ENCODE measurements at places on chromosomes 4 and X.

- DNase-seq, result no peak
These were observed 115.7 kb downstream of the PSAPL1 start for GRCh38 chr4:7319024-7319423.

DNA sequence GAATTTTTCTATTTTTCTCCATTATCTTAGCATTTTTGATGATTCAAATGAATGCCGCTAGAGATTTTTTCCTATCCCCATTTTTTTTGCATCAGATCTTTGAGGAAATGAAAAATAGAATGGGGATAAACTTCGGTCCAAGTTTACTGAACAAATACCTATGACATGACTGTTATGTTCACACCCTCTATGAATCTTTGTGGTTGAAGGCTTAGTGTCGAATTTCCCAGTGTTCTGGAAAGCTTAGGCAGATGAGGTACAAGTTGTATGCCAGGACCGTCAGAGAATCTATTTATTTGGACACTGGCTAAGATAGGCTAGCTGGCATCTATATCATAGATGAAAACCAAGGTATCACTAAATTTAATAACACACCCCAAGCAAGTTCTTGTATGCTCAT, 123.4 kb downstream of the SPCS3 start:
- no peak for DNase-seq

GRCh38 chr4:33751050-33751449, 2493.3 kb downstream of the ARAP2 start:
- DNase-seq, result no peak

- DNase-seq, result no peak
These were observed 178.9 kb upstream of the GPC4 start for GRCh38 chrX:133594156-133594555.

- DNase-seq, result no peak
These were observed 82.2 kb downstream of the FNIP2 start for GRCh38 chr4:158850800-158851644.

GRCh38 chr4:25843340-25844097, 19.3 kb downstream of the SEL1L3 start:
- no peak for DNase-seq

- no peak for DNase-seq
These were observed 173.4 kb upstream of the JADE1 start for GRCh38 chr4:128635955-128636560.

DNA sequence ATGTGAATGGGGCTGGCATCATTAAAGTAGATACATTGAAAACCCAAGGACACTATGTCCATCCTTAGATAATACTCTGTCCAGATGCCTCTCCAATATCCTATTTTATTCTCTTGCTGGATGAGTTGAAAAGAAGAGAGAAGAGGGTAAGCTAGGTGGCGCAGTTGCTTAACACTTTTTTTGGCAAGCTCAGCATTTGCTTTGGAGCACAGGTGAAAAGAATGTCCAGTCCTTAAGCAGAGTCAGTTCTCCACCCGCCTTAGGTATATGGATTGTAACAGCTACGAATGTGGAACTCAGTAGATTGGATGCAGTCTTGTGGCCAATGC, 208.4 kb downstream of the NWD2 start:
- DNase-seq, result peak; percentile 44

DNA sequence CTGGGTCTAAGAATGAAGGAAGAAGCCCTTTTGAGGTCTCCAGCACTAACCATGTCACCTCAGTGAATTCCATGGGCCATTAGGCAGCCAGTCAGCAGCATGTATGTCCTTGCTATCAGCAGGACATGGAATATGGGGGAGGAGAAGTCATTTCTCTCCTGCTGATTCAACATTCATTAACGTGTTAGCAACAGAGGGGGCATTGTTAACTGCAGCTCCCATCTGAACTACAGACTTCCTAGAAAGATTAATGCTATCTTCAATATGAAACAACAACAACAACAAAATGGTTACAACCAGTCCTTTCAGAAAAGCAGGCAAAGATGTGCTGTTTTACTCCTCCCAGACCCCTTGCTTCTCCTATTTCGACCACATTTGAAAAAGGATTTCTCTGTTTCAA, 120.4 kb upstream of the SLC34A2 start:
- DNase-seq, result no peak

DNA sequence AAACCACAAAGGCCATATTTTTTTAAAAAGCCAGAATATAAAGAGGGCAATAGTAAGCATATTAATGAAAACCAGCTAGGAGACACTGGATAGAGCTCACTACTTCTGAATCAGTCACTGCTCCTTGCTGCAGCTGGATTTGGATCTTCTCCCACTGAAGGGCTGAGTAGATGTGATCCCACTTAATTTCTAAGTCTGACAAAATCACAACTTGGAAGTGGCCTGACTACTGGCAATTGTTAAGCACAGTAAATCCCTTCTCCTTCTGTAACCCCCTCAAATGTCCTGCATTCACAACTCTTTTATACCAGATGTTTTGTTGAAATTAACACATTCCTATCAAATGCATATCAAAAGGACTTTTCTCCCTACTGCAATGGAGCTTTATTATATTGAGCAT, 72.9 kb downstream of the AMMECR1 start:
- DNase-seq, result no peak

DNA sequence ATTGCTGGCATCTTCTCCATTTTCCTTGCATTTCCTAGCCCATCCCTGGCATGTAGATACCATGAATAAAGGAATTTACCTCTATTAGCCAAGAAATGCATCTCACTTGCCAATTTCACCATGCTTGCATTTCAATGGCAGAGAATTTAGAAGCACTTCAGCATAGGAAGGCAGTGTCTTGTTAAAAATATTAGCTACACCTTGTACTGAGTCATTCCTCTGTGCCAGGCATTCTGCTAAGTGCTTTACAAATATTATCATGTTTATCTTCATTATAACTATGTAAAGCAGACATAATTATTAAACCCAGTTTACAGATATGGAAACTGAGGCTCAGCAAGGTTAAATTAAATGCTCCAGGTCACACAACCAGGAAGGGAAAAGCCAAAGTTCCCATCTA, 138.2 kb downstream of the NPNT start:
- DNase-seq, result no peak

- DNase-seq, result no peak
These were observed 48.8 kb upstream of the CCSER1 start for GRCh38 chr4:90078440-90078839.

DNA sequence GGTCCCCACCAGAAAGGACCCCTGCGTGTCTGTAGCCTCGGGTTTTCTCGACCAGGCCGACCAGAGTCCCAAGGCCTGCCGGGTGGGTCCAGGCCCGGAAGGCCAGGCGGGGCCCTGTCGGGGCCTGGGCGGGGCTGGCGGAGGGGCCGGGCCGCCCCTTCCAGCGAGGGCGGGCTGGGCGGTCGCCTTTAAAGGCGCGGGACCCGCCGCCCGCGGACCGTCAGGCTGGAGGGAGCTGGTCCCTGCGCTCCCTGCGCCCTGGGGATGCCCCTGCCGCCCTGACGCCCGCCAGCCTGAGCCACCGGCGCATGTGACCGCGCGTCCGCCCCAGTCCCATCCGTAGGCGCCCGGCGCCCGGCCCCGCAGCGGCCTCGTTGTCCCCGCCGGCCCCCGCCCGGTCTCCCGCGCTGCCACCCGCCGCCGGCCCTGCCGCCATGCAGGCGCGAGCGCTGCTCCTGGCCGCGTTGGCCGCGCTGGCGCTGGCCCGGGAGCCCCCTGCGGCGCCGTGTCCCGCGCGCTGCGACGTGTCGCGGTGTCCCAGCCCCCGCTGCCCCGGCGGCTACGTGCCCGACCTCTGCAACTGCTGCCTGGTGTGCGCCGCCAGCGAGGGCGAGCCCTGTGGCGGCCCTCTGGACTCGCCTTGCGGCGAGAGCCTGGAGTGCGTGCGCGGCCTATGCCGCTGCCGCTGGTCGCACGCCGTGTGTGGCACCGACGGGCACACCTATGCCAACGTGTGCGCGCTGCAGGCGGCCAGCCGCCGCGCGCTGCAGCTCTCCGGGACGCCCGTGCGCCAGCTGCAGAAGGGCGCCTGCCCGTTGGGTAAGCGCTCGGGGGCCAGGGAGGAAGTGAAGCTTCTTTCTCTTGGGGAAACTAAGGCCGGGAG, at the start of gene HTRA3:
HTRA3 (plus strand) TSS at position 220 of the 883 bp plus-strand sequence; CDS start at position 435, 215 bp downstream.
- no peak for DNase-seq

GRCh38 chr4:162151850-162152249, 11.9 kb downstream of the FSTL5 start:
- DNase-seq, result no peak

DNA sequence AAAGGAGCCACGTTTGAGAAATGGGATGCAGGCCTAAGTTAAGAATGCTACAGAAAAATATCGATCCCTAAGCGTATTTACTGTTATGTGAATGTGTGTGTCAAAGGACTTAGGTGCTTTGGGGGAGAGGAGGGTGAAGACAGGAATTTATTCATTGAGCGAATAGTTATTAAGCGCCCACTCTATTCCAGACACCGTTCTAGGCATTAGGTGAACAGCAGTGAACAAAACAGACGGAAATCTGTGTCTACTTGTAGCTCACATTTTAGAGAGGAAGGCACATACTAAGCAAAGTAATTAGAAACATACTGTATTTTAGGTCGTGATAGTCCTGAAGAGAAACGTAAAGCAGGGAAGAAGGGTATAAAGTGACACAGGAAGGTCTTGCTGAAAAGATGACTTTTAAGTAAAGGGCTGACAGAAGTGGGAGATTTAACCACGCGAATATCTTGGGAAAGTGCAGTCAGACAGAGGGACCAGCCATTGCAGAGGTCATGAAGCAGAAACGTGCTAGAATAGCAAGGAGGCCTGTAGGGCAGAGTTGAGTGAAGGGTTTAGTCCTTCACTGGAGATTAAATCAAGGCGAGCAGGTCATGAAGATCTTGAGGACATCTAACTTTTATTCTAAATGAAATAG, 541 bp downstream of the AIMP1 start:
- no peak for DNase-seq

- DNase-seq, result peak; percentile 78
These were observed 195.7 kb upstream of the CASK start for GRCh38 chrX:42119076-42119475.

- no peak for DNase-seq
These were observed 16.6 kb upstream of the ERCC6L start for GRCh38 chrX:72255445-72255844.

- DNase-seq, result no peak
These were observed 34.4 kb downstream of the GLRA3 start for GRCh38 chr4:174794543-174795094.

GRCh38 chr4:95058991-95059390, 301.2 kb downstream of the BMPR1B start:
- no peak for DNase-seq

- no peak for DNase-seq
These were observed 180.6 kb upstream of the MAP3K15 start for GRCh38 chrX:19695884-19696283.

DNA sequence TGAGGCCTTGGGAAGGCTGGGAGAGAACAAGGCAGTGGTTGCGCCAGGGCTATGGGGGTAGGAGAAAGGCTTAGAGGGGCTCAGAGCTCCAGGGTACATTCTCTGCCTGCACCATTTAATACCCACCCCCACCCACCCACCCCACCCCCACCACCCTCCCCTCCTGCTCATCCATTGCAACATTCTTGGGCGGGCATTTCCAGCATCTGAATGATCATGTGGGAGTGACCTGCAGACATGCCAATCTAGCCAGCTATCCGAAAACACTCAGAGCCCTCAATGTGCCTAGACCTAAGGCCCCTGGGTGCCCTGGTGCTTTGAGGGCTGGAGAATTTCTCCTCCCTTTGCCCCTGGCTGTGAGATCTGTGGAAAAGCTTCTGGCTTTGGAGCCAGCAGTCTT, 3.1 kb downstream of the SLC34A2 start:
- no peak for DNase-seq

- no peak for DNase-seq
These were observed 16.3 kb upstream of the GIMD1 start for GRCh38 chr4:106384878-106385277.

DNA sequence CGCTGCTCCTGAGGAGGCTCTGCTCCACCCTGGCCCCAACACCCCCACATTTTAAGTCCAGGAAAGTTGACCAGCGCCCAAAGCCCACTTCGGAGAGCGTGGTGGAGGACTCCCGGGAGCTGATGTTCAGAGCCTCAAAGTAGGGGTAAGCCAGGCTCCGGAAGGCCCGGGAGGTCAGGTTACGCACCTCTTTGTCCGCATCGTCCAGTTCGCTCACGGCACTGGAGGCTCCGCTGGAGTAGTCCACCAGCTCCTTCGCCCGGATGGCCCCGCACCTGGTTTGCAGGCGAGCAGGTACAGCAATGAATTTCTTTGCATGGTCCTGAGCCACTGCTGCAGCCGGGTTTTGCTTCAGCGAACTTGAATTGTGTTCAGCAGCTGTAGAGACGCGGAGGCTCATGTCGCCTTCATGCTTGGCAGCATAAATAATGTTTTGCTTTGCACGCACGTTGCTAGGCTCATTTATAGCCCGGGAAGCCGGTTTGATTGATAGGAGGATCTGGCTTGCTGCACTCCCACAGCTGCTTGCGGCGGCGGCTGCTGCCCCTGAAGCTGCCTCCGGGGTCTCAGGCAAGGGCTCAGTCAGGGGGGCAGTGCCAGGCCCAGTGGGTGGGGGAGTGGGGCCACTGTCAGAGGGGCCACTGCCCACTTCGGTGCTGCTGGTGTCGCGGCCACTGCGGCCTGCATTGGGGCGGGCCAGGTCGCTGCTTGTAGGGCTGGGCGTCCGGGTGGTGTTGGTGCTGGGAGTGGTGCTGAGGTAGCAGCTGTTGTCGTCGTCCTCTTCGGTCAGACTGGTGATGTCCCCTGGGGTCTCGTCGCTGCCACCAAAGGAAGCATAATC, 4.8 kb downstream of the C4orf54 start:
- DNase-seq, result no peak

GRCh38 chr4:15162046-15162445, 159.8 kb downstream of the CPEB2 start:
- no peak for DNase-seq

GRCh38 chr4:189048119-189048518, 892.6 kb upstream of the FRG1 start:
- no peak for DNase-seq

DNA sequence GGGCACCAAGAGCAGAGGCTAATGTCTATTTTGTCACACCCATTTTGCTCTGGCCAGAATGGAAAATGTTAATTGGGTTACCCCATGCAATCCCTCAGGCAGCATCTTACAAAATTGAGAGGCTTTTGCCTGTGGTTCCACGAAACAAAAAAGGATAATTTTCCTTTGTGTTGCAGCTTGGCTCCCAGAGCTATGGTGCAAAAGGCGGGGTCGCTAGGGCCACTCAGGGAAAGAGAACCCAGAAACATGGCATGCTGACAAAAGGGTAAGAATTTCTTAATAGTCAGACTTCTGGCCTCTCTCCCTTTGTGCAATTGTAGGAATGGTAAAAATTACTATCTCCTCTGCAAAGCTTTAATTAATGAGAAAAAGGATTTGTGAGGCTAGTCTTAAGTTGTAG, 119.6 kb upstream of the BANK1 start:
- no peak for DNase-seq

DNA sequence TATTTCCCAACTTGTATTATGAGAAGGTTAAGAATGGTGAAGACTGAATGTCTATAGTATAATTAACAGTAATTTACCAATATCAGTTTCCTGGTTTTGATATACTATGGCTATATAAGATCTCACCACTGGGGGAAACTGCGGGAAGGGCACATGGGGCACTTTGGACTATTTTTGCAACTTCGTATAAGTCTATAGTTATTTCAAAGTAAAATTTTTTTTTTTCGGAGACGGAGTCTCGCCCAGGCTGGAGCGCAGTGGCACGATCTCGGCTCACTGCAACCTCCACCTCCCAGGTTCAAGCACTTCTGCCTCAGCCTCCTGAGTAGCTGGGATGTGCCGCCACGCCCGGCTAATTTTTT, 46.1 kb downstream of the CXorf58 start:
- DNase-seq, result no peak

Measured in NCI-H1930 (cell line).